A549 treated with RU486 at 1 μM for 4 hours (cell line): ENCODE measurements at places on chromosomes 1 and 21. TPM values are rescaled to one million over a fixed set of nuclear protein-coding genes. Genes with fewer than 3 reads are reported as not detected.

Gene PROX1
- 0.05 to 0.16 TPM (median 0.13 TPM) in 5 replicates for total RNA-seq

Gene SLFNL1
- 0.02 TPM in 1 of 5 replicates, not detected in the others for total RNA-seq

Gene FOXD2
- 0.37 to 0.60 TPM (median 0.43 TPM) in 5 replicates for total RNA-seq

Gene CAMK2N1
- total RNA-seq: 27.4 to 53.4 TPM (median 53.3 TPM) in 5 replicates

Gene KPRP
- total RNA-seq: not detected in 5 replicates

Gene LRRC53
- total RNA-seq: not detected in 5 replicates

Gene MIXL1
- total RNA-seq: 0.05 to 0.13 TPM in 2 of 5 replicates, not detected in the others

Gene SH2D1B
- 0.05 to 0.37 TPM (median 0.12 TPM) in 4 of 5 replicates, not detected in the other for total RNA-seq

Gene CTSS
- total RNA-seq: 13.6 to 20.4 TPM (median 19.9 TPM) in 5 replicates

Gene PEAR1
- 7.5 to 10.1 TPM (median 8.6 TPM) in 5 replicates for total RNA-seq

Gene NGF
- 3.5 to 4.6 TPM (median 3.5 TPM) in 5 replicates for total RNA-seq

Gene ZFP69B
- 0.76 to 2.6 TPM (median 1.9 TPM) in 5 replicates for total RNA-seq

Gene FOXO6
- 0.31 to 0.94 TPM (median 0.87 TPM) in 5 replicates for total RNA-seq

Gene HSD3B1
- not detected in 5 replicates for total RNA-seq

Gene HES3
- total RNA-seq: not detected in 5 replicates

Gene EXTL1
- not detected in 5 replicates for total RNA-seq

Gene EXO5
- total RNA-seq: 3.5 to 4.9 TPM (median 3.8 TPM) in 5 replicates

Gene RHOU
- total RNA-seq: 3.3 to 7.0 TPM (median 6.3 TPM) in 5 replicates

Gene PIK3CD
- total RNA-seq: 6.6 to 9.5 TPM (median 7.8 TPM) in 5 replicates

Gene FAM43B
- 3.7 to 6.6 TPM (median 5.0 TPM) in 5 replicates for total RNA-seq

Gene RER1
- total RNA-seq: 95.6 to 133 TPM (median 119 TPM) in 5 replicates

Gene ABCG1
- total RNA-seq: 2.1 to 2.6 TPM (median 2.4 TPM) in 5 replicates

Gene BCL10
- total RNA-seq: 13.3 to 19.0 TPM (median 16.1 TPM) in 5 replicates

Gene KAZN
- total RNA-seq: 3.0 to 4.4 TPM (median 3.9 TPM) in 5 replicates

Gene CRYAA
- not detected in 5 replicates for total RNA-seq

Gene MEX3A
- total RNA-seq: 1.2 to 3.2 TPM (median 2.3 TPM) in 5 replicates

Gene PPP1R8
- 36.4 to 41.1 TPM (median 37.6 TPM) in 5 replicates for total RNA-seq

Gene BEST4
- 0.16 to 0.37 TPM (median 0.29 TPM) in 5 replicates for total RNA-seq

Gene GFI1
- total RNA-seq: 0.20 to 0.49 TPM (median 0.21 TPM) in 5 replicates

Gene C1orf56
- total RNA-seq: 4.7 to 8.8 TPM (median 7.3 TPM) in 5 replicates

Gene S100A5
- total RNA-seq: 0.42 to 1.1 TPM (median 0.57 TPM) in 5 replicates

Gene WNT4
- total RNA-seq: 0.18 to 0.67 TPM (median 0.42 TPM) in 5 replicates

Gene S100A8
- total RNA-seq: not detected in 5 replicates

Gene RGL1
- 0.83 to 1.2 TPM (median 0.87 TPM) in 5 replicates for total RNA-seq

Gene CD101
- total RNA-seq: 0.13 to 0.43 TPM (median 0.24 TPM) in 5 replicates

Gene GPR161
- 8.8 to 16.6 TPM (median 12.8 TPM) in 5 replicates for total RNA-seq

Gene F13B
- 0.06 to 0.09 TPM (median 0.08 TPM) in 3 of 5 replicates, not detected in the others for total RNA-seq

Gene LCE2B
- not detected in 5 replicates for total RNA-seq

Gene S100A9
- 0.38 to 2.0 TPM (median 1.1 TPM) in 5 replicates for total RNA-seq
